ENCODE measurements at places on chromosomes 6 and 20. TPM values are rescaled to one million over a fixed set of nuclear protein-coding genes. Genes with fewer than 3 reads are reported as not detected.

LY6G6C gene
- total RNA-seq: not detected

GRCh38 chr6:3912361-3913076 is 63.3 kb downstream of the FAM50B start:
- H3K27ac ChIP-seq: peak overlapping the region; percentile 4
- no peaks in the 10 kb centered on the region for H3K4me1 ChIP-seq
- no peaks in the 10 kb centered on the region for H3K27me3 ChIP-seq
- H3K4me3 ChIP-seq: no peak overlapping the region
- no peak for DNase-seq

DNA sequence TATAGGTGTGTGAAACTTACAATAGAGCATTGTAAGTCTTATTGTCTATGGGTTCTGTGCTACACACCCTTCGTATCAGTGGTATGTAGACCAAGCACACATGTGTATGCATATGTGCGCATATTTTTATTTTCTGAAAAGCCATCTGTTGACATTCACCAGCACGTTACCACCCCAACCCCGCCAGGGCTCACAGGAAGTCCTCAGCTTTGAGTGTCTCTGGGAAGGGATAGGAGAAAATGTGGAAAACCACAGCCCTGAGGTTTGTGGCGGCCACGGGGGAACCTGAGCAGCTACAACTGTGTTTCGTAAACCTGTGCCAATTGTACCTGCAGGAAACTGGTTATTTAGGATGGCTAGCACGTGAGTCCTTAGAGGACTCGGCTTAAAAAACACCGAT is 123.3 kb upstream of the PHACTR3 start:
- no peak overlapping the region for H3K27ac ChIP-seq
- no peaks in the 10 kb centered on the region for H3K4me1 ChIP-seq
- no peak overlapping the region for H3K4me3 ChIP-seq
- no peaks in the 10 kb centered on the region for H3K27me3 ChIP-seq
- no peak for DNase-seq

DNA sequence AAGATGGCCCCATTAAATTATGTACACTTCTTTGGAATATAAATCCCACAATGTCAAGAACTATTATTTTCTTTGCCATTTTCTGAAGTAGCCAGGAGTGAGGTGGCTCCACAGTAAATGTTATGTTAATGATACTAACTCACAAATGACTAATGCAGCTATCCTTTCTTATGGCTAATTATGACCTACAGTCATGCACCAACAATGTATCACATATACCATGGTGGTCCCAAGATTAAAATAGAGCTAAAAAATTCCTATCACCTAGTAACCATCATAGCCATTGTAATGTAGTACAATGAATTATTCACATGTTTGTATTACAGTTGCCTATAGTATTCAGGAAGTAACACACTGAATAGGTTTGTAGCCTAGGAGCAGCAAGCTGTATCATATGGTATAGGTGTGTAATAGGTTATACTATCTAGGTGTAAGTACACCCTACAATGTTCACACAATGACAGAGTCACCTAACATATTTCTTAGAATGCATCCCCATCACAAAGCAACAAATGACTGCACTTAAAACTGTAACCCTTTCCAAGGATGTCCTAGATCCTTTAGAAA is 15.3 kb downstream of the ECHDC1 start:
- no peaks in the 10 kb centered on the region for H3K27me3 ChIP-seq
- no peak for DNase-seq
- H3K4me1 ChIP-seq: no peaks in the 10 kb centered on the region
- no peak overlapping the region for H3K4me3 ChIP-seq
- H3K36me3 ChIP-seq: no peaks in the 10 kb centered on the region

GRCh38 chr20:9927224-9927623 is 88.3 kb upstream of the PAK5 start:
- no peak overlapping the region for H3K4me3 ChIP-seq
- H3K4me1 ChIP-seq: no peaks in the 10 kb centered on the region
- H3K36me3 ChIP-seq: no peaks in the 10 kb centered on the region
- no peak overlapping the region for H3K27ac ChIP-seq

All from tibial nerve (tissue), 4 donors.